ENCODE measurements at places on chromosomes 1 and 21.
A peak's percentile ranks its signal among the peaks of the same experiment; 100 is the strongest.

DNA sequence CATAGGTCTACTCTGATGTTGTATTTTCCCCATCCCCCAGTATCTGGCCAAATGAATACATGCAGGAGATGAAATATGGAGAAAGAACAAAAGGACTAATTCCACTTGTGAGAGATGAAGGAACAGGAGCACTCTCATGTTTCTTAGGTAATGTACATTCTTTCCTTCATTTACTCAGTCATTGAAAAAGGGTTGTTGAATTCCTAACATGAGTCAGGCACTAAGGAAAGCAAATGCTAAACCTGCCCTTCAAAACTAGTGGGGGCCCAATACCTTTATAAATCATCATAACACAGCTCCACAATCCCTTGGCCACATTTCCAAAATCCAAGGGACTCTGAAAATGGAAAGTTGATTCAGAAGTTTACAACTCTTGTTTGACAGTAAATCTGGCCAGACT, 94.3 kb downstream of the DIRAS3 start:
- DNase-seq, result no peak

- no peak for DNase-seq
Observed at GRCh38 chr1:162072740-162073139, 3.2 kb downstream of the NOS1AP start.

GRCh38 chr21:38888991-38889561, 83.3 kb downstream of the ETS2 start:
- no peak for DNase-seq

DNA sequence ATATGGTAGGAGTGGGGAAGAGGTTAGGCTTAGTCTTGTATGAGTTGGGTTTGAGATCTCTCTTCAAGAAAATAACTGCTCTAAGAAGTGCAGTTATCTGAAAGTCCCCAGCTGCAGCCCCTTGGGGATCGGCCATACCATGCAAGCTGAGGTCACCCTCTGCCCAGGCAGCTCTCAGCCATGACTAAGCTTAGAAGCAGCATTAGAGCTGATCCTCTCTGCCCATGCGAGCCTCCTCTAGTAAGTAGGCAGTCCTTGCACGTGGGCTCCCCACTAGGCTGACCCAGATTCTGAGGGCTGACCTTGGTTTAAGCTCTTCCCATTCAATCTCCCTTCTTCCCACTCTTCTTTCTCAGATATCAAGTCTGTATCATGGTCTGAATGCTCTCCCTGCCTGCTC, 121.0 kb upstream of the UBE2U start:
- no peak for DNase-seq

- DNase-seq, result peak; percentile 23
Observed at GRCh38 chr1:204128964-204129896, 22.6 kb downstream of the ETNK2 start.

DNA sequence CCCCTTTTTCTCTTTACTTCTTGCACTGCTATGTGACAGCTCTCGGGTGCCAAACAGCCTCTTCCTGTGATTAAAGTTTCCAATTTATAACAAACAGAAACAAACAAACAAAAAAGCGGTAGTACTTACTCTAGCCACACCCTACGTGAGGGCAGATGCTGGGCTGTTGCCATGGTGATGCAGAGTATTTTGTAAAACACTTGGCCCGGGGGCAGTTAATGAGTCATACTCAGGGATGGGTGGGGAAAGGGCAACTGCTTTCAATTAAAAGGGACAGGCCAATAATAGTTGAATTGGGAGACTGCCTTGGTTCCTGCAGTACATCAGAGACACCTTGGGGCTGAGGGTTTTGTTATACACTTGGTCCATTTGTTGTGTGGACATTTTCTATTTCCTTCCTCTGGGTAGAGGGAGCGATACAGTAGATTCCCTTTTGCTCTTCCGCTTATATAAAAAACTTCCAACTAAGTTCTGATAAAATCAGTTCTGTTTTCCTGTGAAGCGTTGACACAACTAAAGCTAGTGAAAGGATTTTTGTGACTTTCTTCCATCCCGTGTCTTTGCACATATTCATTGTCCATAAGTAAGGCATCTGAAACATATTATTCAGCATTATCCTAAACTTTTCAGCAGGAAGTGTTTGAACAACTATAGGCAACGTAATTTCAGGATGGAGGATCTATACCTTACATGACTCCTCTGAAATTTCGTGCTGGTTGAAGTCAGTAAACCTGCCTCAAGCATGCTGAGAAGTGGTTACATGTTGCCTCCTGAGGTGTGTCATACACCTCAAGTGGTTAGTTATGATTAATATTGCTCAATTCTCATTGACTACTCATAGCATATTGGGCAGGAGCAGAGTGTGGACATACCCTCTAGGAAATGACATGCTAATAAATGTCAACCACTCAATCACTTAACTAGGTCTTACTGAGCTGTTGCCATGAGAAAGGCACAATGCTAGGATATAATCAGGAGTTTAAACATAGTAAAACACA, 36.7 kb upstream of the THEM4 start:
- DNase-seq, result peak; percentile 69

GRCh38 chr1:59434336-59434735, 137.4 kb downstream of the FGGY start:
- no peak for DNase-seq

- DNase-seq, result no peak
Observed at GRCh38 chr1:81470275-81470674, 330.5 kb upstream of the ADGRL2 start.

- DNase-seq, result no peak
Observed at GRCh38 chr1:241332987-241333386, 24.0 kb downstream of the RGS7 start.

DNA sequence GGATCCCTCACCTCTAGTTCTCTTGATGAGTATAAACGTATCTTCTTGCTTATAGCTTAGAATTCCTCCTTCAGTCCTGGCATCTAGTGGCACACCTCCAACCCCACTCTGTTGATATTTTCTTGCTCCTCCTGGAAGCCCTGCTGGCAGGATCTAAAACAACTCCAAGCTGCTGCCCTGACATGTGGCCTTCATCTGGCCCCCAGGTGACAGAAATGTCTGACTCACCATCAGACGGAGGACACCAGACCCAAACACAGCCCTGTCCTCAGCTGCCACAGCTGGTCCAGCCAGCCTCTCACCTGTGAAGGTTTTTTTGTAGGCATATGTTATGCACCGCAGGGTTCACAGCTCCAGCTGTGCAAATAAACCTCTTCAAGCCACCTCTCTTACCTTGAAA, 53.4 kb downstream of the KRTAP19-8 start:
- DNase-seq, result no peak

DNA sequence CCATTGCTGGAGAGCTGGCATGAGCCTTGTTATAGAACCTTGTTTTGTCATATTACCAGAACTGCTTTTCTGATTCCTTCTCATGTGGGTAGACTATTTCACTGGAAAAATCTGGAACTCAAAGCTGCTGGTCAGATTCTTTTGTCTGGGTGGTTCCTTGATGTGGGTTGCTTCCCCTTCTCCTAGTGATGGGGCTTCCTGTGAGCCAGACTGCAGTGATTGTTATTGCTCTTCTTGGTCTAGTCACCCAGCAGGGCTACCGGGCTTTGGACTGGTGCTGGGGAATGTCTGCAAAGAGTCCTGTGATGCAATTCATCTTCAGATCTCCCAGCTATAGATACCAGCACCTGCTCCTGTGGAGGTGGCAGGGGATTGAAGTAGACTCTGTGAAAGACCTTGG, 59.4 kb downstream of the GPR137B start:
- no peak for DNase-seq

- no peak for DNase-seq
Observed at GRCh38 chr1:42359466-42359865, 21.1 kb upstream of the RIMKLA start.

DNA sequence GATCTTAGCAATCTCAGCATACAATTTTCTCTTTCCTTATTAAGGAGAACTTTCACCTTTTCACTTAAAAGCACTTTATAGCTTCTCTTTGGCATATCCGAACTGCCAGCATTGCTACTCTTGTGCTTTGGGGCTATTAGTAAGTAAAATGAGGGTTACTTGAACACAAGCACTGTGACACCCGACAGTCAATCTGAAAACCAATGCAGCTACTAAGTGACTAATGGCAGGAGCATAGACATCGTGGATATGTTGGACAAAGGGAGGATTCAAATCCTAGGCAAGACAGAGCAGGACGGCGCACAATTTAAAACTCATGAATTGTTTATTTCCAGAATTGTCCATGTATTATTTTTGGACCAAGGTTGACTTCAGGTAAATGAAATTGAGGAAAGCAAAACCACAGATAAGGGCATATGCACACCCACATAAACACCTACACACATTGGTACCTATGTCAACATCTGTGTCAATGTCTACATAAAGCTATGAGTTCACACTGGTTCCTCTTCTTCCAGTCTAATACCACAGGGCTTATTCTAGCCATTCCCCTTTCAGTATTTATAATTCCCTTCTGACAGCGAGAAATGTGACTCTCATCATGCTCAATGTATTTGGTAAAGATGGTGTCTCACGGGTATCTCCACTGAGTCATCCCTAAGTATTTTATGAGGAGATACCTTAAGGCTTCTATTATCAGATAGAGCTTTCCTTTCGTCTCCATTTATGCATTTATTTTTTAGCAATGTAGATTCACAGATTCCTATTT, 75.3 kb upstream of the RALGPS2 start:
- DNase-seq, result no peak

DNA sequence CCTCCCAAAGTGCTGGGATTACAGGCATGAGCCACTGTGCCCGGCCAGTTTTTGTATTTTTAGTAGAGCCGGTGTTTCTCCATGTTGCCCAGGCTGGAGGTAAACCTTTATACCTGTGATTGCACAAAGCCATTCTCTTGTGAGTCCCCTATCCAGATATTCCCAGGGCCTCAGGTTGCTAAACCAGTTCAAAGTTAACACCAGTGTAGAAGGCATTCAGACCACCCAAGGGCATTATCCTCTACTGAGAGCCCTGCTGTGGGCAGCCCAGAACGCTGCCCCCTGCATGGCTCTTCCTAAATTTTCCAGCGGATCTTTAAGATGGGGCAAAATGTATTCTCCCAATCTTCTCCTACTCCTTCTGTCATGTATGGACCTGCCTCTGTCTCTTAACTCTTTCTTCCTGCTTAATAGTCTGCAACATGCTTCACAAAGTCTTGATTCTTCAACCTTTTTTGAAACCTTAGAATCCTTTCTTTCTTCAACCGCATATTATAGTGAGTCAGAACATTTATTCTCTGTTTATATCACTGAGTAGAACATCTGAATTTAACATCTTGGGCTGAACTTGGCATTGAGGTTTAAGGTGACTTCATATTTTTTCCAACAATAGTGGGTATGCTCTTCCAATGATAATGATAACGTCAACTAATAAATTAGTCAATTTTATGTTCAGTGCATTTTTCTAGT, 36.0 kb downstream of the UBE4B start:
- no peak for DNase-seq

DNA sequence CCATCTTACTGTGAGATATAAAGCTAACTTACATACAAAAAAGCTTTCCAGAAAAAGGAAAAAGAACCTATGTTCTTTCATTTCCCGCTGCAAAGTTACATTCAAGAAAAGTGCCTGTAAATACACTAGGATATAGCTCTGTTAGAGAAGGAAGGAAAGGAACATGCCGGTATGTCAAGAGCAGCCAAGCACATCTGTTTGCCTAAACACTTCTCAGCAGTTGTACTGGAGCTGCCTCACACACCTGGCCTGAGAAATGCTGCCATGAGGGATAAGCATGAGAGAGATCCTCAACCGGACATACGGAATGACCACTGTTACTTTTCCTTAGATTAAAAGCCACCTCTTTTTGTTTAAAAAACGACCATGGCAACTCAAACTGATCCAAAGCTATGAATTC, 189.7 kb downstream of the RERE start:
- no peak for DNase-seq

GRCh38 chr1:153349363-153350320, 1.0 kb upstream of the PGLYRP4 start:
- no peak for DNase-seq

- DNase-seq, result no peak
Observed at GRCh38 chr21:39612233-39613040, at the start of gene B3GALT5. Gene B3GALT5, plus strand, starts transcription at chr21:39612940. Its CDS starts 47,620 bp downstream, at chr21:39660560.

DNA sequence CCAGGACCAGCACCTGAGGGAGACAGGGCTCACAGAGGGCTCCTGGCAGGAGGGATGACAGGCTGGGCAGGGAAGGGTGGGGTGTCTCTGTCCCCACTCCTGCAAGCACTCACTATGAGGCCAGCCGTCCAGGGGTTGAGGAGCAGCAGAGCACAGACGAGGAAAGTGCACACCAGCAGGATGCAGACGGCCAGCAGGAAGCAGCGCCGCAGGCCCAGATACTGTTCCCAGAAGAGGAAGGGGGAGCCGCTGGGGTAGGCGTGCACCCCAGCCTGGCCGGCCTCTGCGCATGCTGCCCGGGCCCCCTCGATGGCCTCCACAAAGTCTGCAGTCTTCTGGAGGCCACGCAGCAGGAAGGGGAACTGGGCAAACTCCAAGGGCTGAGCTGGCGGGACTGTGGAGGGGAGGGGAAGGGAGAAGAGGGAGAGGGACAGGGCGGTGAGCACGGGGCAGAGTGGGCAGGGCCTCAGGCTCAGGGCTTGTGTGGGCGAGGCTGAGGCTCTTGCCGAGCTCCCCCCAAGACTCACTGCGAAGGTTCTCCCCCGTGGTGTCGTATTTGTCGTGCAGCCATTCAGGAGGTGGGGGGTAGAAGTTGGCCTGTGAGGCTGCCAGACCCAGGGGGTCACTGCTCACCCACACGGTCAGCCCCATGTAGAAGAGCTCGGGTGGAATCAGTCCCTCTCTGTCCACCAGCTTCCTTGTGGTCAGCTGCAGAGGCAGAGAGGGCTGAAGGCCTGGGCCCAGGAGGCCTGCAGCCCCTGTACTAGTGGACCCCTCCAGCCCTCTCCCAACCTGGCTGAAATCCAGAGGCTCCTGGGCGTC, 16.5 kb downstream of the PTCH2 start:
- no peak for DNase-seq

DNA sequence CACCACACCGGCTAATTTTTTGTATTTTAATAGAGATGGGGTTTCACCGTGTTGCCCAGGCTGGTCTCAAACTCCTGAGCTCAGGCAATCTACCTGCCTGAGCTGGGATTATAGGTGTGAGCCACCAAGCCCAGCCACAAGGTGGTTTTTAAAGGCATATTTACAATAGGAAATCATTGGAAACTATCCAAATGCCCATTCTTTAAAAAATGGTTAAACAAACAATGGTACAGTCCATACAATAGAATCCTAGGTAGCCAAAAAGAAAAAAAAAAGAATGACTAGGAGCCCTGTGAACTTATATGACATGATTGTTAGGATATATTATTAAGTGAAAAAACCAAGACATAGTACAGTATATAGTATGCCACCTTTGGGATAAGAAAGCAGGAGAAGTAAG, 5.3 kb downstream of the ATP2B4 start:
- no peak for DNase-seq

DNA sequence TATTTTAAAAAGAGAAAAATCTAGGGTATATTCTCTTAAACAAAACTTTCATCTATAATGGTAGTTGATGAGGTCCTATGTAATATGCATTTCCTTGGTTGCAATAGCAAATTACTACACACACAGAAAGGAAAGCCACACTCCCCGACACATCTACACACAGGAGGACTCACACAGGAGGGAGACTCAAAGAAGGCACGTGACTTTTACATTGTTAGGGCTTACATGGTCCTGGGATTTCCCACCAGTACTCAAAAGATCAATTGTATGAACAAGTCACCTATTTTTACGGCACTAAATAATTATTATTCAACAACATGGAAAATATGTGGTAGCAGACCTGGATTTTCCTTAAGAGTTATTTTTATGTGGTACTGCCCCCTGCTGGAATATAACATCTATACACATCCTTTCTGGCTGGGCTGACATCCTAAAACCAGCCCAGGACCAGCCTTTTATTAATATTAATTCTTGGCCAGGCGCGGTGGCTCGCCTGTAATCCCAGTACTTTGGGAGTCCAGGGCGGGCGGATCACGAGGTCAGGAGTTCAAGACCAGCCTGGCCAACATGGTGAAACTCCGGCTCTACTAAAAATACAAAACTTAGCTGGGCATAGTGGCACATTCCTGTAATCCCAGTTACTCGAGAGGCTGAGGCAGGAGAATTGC, 33.9 kb upstream of the LGALS8 start:
- no peak for DNase-seq
